Activated CD8-positive, alpha-beta memory T cell treated with anti-CD3 and anti-CD28 coated beads for 1 hour (primary cell): ENCODE measurements at places on chromosomes 3 and 15.

DNA sequence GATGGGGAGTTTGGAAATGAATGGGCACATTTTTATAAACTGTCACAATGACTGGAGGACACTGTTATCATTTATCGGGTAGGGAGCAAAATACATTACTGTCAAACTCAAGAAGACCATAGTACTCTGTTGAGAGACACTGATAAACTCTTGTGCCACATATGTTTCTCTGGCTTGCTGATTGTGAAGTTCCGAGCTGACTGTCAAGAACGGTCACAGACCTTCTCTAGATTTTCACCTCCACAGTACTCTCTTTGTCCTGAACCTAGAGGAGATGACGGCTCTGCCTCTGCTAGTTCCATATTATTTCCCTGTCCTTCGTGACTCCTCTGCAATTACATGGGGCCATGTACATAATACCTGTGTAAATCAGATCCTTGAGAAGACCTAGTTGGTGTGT is 451.9 kb downstream of the LPP start:
- no peak for DNase-seq

- DNase-seq = no peak
These were observed 459.6 kb downstream of the NSUN3 start for GRCh38 chr3:94522488-94522887.

DNA sequence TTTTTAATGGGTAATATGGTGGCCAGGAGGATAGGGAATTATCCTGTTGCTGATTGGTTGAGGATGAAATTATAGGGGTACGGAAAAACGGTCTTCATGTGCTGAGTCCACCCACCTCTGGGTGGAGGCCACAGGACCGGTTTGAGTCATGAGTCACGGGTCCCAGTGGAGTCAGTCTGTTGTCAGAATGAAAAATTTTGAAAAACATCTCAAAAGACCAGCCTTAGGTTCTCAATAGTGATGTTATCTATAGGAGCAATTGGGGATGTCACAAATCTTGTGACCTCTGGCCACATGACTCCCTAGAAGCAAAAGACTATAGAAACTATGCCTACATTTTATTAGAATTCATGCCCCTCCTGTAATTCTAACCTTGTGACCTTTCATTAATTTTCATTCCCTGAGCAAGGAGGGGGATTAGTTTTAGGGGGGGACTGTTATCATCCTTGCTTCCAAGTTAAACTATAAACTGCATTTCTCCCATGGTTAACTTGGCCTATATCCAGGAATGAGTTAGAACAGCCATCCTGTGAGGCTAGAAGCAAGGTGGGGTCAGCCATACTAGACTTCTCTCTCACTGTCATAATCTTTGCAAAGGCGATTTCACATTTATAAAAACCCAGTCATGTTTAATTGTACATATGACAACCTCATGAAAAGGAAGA is 101.2 kb downstream of the TCF12 start:
- no peak for DNase-seq

GRCh38 chr15:86231864-86232721 is 152.4 kb downstream of the AGBL1 start:
- DNase-seq = no peak

GRCh38 chr15:51629612-51630011 is 7.0 kb upstream of the DMXL2 start:
- DNase-seq = no peak

DNA sequence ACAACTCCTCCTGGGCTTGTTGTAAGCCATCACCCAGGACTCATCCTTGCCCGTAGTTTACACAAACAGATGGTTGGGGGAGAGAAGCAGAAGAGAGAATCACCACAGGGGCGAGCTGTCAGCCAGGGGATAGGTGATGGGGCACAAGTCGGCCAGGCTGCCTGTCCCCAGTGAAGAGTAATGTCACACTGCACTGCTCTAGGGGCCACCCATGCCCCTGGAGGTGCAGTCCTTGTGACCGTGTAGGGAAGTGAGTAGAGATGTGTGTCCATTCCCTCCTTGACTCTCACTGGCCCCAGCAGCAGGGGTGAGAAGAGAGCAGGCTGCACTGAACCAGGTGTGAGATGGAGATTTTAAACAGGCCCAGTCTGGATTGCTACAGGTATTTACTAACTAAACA is 17.1 kb upstream of the PRSS50 start:
- DNase-seq = no peak

DNA sequence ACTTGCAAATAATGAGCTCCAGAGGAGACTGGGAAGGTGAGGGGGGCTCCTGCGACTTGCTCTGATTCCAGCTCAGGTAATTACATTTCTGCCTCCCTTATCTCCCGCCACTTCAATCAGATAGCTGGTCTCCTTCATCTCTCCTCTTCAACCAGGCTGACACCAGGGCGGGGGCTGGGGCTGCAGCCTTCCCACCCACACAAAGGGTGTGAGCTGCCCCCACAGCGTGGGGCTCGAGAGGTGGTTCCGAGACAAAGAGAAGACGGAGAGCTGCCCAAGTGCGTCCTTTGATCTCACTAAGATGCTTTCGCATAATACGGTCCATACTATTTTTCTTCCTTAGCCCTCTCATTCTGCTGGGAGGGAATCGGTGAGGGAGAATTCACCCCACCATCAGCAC is 139.7 kb downstream of the NSMCE3 start:
- no peak for DNase-seq

GRCh38 chr15:95561463-95561862 is 769.0 kb upstream of the NR2F2 start:
- DNase-seq = no peak

DNA sequence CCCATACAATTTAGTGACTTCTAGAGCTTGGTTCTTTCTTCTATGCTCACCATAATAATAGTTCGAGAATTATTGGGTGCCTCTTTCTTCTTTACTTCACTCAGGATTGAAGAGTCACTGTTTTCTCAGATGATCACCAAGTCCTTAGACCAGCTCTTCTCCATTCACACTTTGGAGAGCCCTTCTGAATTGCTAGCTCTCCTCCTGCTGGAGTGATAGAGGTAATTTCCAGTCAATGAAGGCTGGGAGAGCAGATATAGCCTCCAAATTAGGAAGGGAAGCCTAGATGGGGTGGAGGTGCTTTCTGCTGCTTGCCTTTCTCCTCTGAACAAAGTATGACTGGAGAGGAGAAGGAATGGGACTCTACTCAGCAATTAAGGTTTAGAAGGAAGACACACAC is 10.7 kb upstream of the BBX start:
- no peak for DNase-seq

DNA sequence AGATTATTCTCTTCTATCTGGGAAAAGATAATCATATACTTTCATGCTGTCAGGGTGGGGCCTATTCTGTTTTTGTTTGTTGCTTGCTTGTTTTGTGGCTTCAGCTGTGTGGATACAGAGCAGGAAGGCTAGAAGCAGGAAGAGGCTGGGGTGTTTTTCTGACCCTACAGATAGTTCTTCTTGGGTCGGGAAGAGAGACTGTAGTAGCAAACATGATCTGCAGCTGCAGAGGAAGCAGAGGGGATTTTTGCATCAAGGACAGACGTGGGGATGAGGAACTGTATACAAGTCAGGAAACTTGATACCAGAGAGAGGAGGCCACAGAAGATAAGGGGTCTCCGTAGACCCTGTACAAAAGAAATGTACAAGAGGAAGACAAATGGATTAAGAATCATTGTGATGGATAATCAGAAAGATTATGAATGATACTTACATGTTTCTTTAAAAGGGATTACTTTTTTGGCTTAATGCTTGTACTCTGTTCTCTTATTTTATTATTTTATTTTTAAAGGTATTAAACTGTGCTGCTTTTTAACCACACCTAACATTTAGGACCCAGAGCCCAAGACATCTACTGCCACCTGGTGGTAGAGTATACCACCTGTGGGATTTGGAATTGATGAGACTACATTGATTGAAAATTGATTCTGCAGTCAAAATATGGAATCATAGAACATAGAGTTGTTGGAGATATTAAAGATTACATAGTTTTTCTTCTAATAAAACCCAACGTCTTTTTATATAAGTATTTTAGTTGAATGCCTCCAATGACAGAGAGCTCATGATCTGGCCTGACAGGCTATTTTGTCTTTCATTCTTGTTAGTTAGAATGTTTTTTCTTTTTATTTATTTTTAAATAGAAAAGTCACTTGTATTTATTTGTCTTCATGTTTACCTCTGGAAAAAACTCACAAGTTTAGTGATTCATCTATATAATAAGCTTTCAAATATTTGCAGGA is 87.3 kb upstream of the ROPN1 start:
- no peak for DNase-seq

DNA sequence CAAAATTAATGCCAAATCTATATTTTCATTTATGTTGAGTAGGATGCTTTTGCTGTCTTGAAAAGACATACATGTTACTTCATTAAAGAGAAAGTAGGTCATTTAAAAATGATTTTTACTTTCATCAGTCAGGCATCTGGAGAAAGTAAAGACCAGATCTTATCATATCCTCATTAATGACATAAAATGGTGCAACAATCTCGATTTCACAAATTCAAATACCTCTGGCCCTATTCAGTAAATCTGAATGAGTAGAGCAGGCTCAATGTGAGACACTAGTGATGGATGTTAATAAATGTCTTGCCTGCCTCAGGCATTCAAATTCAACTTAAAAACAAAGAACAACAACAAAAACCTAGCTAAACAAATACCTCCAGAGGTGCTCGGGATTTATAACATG is 714.1 kb downstream of the NAALADL2 start:
- no peak for DNase-seq

- no peak for DNase-seq
These were observed 16.3 kb downstream of the C3orf20 start for GRCh38 chr3:14691239-14691638.

DNA sequence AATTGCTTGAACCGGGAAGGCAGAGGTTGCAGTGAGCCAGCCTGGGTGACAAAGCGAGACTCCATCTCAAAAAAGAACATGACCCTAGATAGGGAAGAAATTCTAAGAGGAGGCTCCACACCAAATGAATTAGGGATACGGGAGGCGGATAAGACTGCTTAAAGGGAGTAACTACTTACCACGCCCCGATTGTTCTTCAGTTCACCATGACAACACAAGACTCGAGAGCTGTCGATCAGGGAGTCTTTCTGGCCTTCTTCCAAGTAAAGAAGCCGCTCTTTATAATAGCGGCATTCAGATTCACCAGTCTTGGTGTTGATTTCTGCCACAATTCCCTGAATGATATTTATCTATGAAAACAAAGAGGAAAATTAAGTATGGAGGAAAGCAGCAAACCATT is 53.9 kb upstream of the TASOR start:
- no peak for DNase-seq

GRCh38 chr3:60215946-60216345 is 1035.3 kb downstream of the FHIT start:
- no peak for DNase-seq

- no peak for DNase-seq
These were observed 549.5 kb upstream of the ARRDC4 start for GRCh38 chr15:97410897-97411575.

DNA sequence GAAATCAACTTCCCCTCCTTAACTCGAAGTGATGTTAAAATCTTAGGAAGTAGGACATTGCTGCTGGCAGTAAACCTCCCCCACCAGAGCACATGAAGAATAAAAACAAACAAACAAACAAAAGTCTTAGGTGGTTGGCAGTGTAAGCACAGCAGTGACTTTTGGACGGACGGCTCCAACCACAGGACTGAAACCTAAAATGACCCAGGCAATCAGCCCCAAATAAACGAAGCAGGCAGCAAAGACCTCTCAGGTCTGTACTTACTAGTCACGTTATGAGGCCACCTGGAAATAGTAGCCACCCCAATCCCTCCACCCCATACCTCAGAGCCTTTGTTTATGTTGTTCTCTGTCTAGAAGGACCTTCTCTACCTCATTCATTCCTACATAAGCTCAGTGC is 33.5 kb upstream of the HES1 start:
- no peak for DNase-seq

GRCh38 chr3:39099738-39100499 is 7.5 kb downstream of the GORASP1 start:
- no peak for DNase-seq

DNA sequence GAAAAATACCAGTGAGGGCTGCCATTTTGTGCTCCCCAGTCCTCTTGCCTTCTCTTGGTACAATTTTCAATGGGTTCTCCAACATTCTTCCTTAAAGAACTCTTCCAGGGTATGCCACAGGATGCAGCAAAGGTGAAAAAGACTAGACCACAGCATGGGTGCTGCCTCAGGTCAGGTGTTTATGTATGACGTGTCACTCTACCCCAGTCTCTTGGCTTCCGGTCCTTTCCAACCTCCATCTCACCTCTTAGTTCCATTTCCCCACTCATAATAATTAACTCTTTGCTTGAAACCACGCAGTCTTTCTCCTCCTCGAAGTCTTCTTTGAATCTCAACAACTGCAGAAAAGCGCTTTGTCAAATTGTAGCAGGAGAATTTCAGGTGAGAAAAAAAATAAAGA is 104.7 kb upstream of the TBC1D5 start:
- no peak for DNase-seq

- DNase-seq = no peak
These were observed 502.4 kb downstream of the LPP start for GRCh38 chr3:188656196-188656982.

GRCh38 chr3:141280690-141281089 is 49.1 kb downstream of the PXYLP1 start:
- DNase-seq = no peak

- no peak for DNase-seq
These were observed 7.3 kb upstream of the CD96 start for GRCh38 chr3:111534701-111535100.

- no peak for DNase-seq
These were observed 656.6 kb upstream of the NAALADL2 start for GRCh38 chr3:174202561-174202960.

DNA sequence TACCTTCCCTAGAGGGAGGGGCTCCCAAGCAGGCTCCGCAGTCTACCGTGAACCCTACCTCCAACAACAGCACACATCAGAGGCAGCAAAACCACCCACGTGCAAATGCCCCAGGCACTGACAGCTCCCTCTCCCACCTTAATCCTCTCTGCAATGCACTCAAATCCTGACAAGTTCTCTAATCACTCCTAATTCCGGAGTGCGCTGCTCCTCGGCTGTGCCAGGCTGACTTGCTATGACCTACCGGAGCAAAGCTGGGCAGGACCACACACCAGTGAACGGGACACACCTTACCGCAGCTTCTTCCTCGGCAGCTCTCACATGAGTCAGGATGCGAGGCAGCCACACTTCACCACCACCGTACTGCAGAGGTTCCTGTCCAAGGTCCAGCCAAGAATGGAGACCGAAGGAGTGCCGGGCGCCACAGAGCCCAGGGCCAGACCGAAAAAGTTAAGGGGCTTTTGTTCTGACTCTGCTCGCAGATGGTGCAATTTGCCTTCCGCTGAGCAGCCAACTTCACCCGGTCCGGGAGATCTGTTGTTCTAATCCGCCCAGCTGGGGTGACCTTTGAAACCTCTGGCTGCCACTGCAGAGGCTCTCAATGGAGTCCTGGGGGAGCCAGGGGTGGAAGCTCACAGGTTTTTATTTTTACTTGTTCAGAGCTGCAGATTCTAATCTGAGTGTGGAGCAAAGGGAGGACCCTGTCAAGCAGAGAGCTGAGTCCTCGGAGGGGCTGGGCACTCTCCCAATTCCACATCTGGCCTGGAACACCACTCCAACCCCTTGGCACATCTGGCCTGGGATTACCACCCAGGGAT is 84.4 kb downstream of the MYLK start:
- DNase-seq = no peak
